ENCODE measurements at places on chromosomes 6 and 20.

DNA sequence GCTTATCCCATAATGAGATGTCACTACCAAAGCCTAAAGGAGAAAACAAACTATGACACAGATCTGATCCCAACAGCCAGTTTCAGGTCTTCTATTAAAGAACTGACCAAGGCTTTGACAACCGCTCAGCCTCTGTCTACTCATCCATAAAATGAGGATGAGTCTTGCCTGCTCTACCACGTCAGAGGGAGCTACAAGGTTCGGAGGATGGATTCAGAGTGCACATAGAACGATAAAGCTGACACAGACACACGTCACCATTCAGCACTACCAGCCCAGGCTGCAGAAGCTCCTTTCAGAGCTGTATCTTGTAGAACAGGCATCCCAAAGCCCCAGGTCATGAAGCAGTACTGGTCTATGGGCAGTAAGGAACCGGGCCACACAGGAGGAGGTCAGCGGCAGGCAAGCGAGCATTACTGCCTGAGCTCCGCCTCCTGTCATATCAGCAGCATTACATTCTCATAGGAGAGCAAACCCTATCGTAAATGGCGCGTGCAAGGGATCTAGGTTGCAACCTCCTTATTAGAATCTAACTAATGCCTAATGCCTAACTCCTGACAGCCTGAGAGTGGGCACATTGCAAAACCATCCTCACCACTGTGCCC, 25.1 kb downstream of the KIF16B start:
- H3K36me3 ChIP-seq, result peaks cover 7% of the 10 kb centered on the region
- H3K27ac ChIP-seq, result no peak overlapping the region
- DNase-seq, result no peak
- peaks cover 11% of the 10 kb centered on the region for H3K4me1 ChIP-seq

DNA sequence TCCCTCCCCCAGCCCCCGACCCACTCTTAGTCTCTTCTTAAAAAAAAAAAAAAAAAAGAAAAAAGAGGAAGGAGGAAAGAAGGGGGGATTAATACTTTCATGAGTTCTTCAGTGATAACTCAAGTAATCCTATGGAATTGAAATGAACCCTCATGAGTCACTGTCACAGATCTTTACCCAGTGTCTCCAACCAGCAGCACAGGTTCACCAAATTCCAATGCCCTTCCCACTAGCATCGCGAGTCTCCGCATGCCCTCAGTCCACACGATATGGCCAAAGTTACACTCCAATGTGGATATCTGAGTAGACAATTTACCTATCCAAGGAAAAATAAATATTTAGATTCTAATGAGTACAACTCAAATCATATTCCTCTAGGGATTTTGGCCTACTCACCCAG, 74.5 kb downstream of the MDN1 start:
- H3K27ac ChIP-seq, result no peak overlapping the region
- no peak overlapping the region for H3K4me3 ChIP-seq
- H3K27me3 ChIP-seq, result no peaks in the 10 kb centered on the region
- peaks cover 68% of the 10 kb centered on the region for H3K36me3 ChIP-seq

- no peak for DNase-seq
- no peaks in the 10 kb centered on the region for H3K27me3 ChIP-seq
- H3K36me3 ChIP-seq, result no peaks in the 10 kb centered on the region
- no peak overlapping the region for H3K27ac ChIP-seq
- no peak overlapping the region for H3K4me3 ChIP-seq
These were observed 348.8 kb downstream of the PKHD1 start for GRCh38 chr6:51738614-51739013.

DNA sequence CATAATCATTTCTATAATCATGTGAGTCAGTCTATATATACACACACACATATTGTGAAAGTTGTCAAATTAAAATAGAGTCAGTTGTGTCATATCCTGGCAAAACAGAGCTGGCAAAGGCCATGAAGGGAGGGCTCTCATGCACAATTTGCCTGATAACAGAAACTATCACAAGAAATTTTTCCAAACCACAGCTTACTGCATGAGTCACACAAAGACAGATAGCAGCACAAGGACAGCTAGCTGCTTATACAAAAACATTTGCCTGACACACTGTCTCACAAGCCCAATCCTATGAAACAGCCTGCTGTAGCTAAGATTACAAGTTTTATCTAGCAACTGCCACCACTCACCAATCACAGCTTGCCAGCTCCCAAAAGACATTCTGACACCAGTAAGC, 848.5 kb upstream of the MAN1A1 start:
- no peaks in the 10 kb centered on the region for H3K36me3 ChIP-seq
- H3K4me1 ChIP-seq, result no peaks in the 10 kb centered on the region

GRCh38 chr6:148819852-148820251, 73.0 kb downstream of the UST start:
- H3K27me3 ChIP-seq, result peaks cover 2% of the 10 kb centered on the region
- H3K27ac ChIP-seq, result no peak overlapping the region
- DNase-seq, result no peak
- peaks cover 2% of the 10 kb centered on the region for H3K36me3 ChIP-seq
- H3K4me1 ChIP-seq, result peaks cover 3% of the 10 kb centered on the region

- no peaks in the 10 kb centered on the region for H3K27me3 ChIP-seq
- H3K4me3 ChIP-seq, result no peak overlapping the region
- no peak overlapping the region for H3K27ac ChIP-seq
- H3K36me3 ChIP-seq, result peaks cover 3% of the 10 kb centered on the region
- peaks cover 14% of the 10 kb centered on the region for H3K4me1 ChIP-seq
- no peak for DNase-seq
These were observed 202.3 kb downstream of the GMDS start for GRCh38 chr6:2042956-2043648.

GRCh38 chr6:137625808-137626207, 131.6 kb upstream of the OLIG3 start:
- peaks cover 19% of the 10 kb centered on the region for H3K27me3 ChIP-seq
- H3K27ac ChIP-seq, result no peak overlapping the region
- no peaks in the 10 kb centered on the region for H3K36me3 ChIP-seq
- no peaks in the 10 kb centered on the region for H3K4me1 ChIP-seq
- H3K4me3 ChIP-seq, result no peak overlapping the region
- DNase-seq, result no peak

- no peak for DNase-seq
- no peak overlapping the region for H3K27ac ChIP-seq
- peaks cover 26% of the 10 kb centered on the region for H3K4me1 ChIP-seq
- peaks cover 8% of the 10 kb centered on the region for H3K27me3 ChIP-seq
- no peak overlapping the region for H3K4me3 ChIP-seq
These were observed 52.9 kb upstream of the UFL1 start for GRCh38 chr6:96468681-96469224.

- H3K4me3 ChIP-seq, result no peak overlapping the region
- DNase-seq, result no peak
- H3K27me3 ChIP-seq, result peaks cover 6% of the 10 kb centered on the region
- no peaks in the 10 kb centered on the region for H3K36me3 ChIP-seq
- H3K4me1 ChIP-seq, result peaks cover 2% of the 10 kb centered on the region
These were observed 467.4 kb upstream of the CITED2 start for GRCh38 chr6:139841794-139842215.

DNA sequence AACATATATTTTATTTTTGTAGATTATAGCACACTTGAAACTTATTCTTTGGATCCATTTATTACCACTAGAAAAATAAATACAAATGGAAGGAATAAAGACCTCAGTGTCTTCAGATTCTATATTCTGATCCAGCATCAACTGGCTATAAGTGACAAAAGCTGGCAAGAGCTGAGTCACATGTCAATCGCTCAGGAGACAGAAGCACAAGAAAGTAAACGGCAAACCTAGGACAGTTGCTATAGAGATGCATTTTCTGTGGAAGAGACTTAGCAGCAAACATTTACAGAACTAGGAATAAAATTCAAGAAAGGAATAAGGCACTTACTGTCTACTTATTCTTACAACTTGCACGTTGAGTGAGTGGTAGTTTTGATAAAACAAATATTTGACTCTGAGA, 230.4 kb downstream of the CLVS2 start:
- H3K27ac ChIP-seq, result no peak overlapping the region
- no peak overlapping the region for H3K4me3 ChIP-seq
- DNase-seq, result no peak
- H3K27me3 ChIP-seq, result no peaks in the 10 kb centered on the region

DNA sequence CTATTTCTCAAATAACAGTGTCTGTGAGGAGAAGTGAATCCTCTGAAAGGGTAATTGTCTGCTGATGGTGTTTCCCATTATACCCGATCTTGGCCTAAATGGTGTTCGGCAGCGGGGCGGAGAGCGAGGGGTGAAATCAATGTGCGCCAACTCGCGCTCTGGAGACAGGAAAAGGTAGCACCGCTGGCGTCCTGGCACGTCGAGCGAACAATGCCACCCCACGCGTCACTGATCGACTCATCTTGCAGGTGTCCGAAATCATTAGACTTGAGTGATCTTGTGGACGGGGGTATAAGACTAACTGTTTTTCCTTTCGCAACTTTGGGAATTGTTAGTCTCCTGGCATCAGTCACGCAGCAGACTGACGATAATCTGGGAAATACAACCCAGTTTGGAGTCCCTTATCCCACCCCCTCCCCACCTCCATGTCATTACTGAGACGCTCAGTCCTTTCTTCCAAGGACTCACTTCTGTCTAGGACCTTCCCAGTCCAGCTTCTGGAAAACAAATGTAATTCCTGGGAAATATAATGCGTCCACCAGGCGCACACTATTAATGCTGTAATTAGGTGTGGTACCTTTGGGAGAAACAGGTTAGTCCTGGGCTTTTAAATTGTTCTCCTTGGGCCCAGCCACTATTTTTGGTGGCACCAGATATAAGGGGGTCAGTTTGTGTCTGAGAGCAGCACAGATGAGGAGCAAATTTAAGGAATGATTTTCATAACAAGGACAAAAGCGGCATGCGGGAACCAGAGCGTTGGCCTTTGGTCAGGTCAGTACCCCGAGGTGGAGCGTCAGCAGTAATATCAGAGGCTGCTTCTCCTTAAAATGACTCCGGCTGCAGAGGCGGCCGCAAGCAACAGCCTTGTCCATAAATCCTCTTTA, 2.3 kb downstream of the LINC00237 start:
- peaks cover 32% of the 10 kb centered on the region for H3K4me1 ChIP-seq
- peak overlapping the region; percentile 61 for H3K4me3 ChIP-seq
- H3K36me3 ChIP-seq, result no peaks in the 10 kb centered on the region
- no peak overlapping the region for H3K27ac ChIP-seq

- peak overlapping the region; percentile 80 for H3K27ac ChIP-seq
- peak; percentile 91 for DNase-seq
- no peaks in the 10 kb centered on the region for H3K27me3 ChIP-seq
These were observed 7.3 kb downstream of the VWA7 start for GRCh38 chr6:31769684-31770371.

- peaks cover 4% of the 10 kb centered on the region for H3K27me3 ChIP-seq
- H3K27ac ChIP-seq, result no peak overlapping the region
- H3K4me1 ChIP-seq, result peaks cover 14% of the 10 kb centered on the region
These were observed 49.9 kb downstream of the PRDM1 start for GRCh38 chr6:106135911-106136571.

DNA sequence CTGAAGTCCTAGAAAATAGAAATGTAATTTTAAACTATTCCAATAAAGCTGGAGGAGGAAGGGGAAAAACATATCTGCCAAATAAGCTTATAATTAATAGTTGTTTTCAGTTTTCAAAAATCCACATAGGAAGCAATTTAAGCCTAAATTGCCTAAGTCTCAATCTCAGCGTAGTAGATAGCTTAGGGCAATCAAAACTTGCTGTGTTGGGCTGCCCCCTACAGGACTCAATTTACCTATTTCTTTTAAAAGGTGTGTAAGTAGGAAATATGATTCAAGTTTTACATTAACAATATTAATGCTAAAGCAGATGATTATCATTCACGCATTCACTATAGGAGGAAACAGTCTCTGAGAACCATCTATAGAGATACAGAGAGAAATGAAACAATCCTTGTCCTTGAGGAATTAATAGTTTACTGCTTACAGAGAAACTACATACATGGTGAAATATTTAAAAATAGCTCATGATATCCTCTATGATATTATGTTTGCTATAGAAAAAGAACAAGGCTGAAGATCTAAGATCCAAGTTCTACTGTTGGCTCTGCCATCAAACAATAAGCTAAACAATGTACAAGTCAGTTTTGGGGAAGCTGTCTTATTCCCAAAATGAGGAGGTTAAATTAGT, 102.1 kb downstream of the ATG5 start:
- no peak overlapping the region for H3K4me3 ChIP-seq
- no peaks in the 10 kb centered on the region for H3K27me3 ChIP-seq
- peaks cover 13% of the 10 kb centered on the region for H3K4me1 ChIP-seq
- no peak overlapping the region for H3K27ac ChIP-seq

DNA sequence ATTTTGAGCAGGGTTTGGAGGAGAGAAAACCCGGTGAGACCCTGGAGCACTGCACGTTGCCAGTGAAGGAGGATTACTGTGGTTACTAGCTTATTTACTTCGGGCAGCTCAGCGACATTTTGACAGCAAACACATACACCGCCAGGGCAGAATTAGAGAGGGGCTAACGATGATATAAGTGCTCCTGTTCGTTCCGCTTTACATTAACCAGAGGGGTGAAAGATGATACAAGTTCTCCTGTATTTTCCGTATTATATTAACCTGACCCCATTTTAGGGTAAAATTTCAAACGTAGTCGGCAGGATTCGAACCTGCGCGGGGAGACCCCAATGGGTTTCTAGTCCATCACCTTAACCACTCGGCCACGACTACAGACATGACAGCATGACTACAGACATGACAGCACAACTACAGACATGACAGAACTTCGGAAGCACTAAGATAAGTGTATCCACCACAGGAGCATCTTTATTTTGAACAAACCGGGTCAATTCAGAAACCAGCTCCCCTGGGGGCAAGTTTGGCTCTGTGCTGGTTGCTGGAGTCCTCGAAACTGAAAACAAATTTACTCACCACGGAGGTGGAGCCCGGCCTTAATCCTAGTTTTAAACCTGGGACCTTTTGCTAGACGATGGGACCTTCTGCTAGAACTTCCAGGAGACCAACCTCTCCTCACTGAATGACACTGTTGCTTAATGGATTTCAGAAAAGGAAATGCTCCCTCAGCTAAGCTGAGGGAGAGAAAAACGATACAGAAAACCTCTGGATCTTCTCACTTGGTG, 80.4 kb upstream of the ZNF184 start:
- peaks cover 58% of the 10 kb centered on the region for H3K27me3 ChIP-seq
- H3K27ac ChIP-seq, result no peak overlapping the region
- peaks cover 5% of the 10 kb centered on the region for H3K4me1 ChIP-seq
- DNase-seq, result peak; percentile 61

DNA sequence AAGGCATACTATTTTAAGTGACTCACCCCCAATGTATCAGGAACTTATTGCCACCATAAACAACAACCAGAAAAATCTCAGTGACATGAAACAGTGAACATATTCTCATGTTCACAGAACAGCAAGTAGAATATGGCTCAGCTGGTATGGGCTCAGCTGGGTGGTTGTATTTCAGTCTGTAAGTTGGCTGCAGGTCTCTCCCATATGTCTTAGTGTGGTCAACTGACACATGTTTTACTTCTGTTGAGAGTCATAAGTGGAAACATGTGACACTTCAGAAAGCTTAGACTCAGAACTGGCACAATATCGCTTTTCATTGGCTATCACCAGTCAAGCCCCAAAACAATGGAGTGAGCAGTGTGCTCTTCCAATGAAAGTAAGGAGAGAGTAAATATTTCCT, 574.1 kb downstream of the HAO1 start:
- no peak overlapping the region for H3K27ac ChIP-seq
- no peak for DNase-seq
- H3K27me3 ChIP-seq, result no peaks in the 10 kb centered on the region
- H3K36me3 ChIP-seq, result no peaks in the 10 kb centered on the region
- no peaks in the 10 kb centered on the region for H3K4me1 ChIP-seq
- H3K4me3 ChIP-seq, result no peak overlapping the region

GRCh38 chr6:43093436-43094289, 17.5 kb downstream of the PTK7 start:
- peak overlapping the region; percentile 8 for H3K4me3 ChIP-seq
- peaks cover 21% of the 10 kb centered on the region for H3K4me1 ChIP-seq
- no peaks in the 10 kb centered on the region for H3K36me3 ChIP-seq
- no peaks in the 10 kb centered on the region for H3K27me3 ChIP-seq

Measured in activated CD4-positive, alpha-beta T cell treated with anti-CD3 and anti-CD28 coated beads for 36 hours (primary cell).